ENCODE measurements at places on chromosomes 11 and 22. TPM values are rescaled to one million over a fixed set of nuclear protein-coding genes. Genes with fewer than 3 reads are reported as not detected.

DNA sequence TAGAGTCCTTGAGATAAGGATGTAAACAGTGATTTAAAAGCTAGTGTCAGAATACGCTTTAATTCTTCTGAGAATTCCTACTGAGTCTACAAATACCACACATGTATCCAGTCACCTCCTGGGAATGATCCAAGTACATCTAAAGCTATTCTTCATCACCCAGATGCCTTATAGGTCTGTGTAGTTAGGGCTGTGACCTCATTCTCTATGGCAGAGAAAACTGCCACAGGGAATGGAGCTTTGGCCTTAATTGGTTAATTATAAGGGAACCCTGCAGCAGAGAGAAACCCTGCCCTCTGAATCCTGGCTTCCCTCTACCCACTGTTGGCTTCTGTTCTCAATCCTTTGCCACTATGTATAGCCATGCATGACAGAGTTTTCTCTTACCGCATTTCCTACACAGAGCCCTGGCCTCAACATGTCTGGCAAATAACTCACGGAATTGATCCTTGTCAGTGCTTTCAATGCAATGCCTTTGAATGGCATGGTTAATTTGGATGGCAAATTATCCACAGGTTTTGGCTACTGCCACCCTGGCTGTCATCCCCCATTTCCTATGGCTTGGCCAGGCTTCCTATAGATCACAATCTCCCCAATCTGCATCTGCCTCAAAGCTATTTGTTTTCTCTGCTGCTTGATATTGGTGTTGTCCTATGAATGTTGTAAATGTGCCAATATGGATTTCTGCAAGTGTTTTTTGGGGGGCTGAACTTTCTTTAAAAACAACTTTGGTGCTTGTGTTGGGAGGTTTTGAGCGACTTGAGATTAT, 2.9 kb downstream of the DIXDC1 start:
- no peak overlapping the region for H3K27ac ChIP-seq
- H3K4me1 ChIP-seq = peaks cover 9% of the 10 kb centered on the region
- no peak for DNase-seq
- H3K27me3 ChIP-seq = no peaks in the 10 kb centered on the region
- H3K36me3 ChIP-seq = no peaks in the 10 kb centered on the region

- no peak for DNase-seq
- no peaks in the 10 kb centered on the region for H3K36me3 ChIP-seq
- no peaks in the 10 kb centered on the region for H3K4me1 ChIP-seq
- H3K4me3 ChIP-seq = no peak overlapping the region
- H3K27ac ChIP-seq = no peak overlapping the region
These were observed 23.5 kb upstream of the GRAMD1B start for GRCh38 chr11:123406441-123407129.

DNA sequence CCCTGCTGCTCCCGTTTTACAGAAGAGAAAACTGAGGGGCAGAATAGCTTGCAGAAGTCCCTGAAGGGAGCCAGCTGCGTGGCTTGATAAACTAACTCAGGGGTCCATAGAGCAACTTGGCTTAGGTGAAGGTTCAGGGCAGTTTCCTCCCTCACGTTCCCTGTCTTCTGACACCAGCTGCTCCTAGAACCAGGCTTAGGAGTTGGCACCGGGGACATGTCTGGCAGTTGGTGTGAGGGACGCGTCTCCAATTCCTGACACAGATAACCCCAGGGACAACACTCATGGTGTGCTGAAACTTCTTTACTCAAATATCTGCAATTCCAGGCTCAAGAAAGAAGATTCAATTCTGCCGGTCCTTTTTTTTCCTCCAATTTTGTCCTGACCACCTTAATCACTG, 85.7 kb downstream of the DSCAML1 start:
- no peaks in the 10 kb centered on the region for H3K36me3 ChIP-seq
- no peaks in the 10 kb centered on the region for H3K4me1 ChIP-seq
- H3K27me3 ChIP-seq = no peaks in the 10 kb centered on the region
- no peak for DNase-seq
- H3K4me3 ChIP-seq = no peak overlapping the region
- no peak overlapping the region for H3K27ac ChIP-seq

DNA sequence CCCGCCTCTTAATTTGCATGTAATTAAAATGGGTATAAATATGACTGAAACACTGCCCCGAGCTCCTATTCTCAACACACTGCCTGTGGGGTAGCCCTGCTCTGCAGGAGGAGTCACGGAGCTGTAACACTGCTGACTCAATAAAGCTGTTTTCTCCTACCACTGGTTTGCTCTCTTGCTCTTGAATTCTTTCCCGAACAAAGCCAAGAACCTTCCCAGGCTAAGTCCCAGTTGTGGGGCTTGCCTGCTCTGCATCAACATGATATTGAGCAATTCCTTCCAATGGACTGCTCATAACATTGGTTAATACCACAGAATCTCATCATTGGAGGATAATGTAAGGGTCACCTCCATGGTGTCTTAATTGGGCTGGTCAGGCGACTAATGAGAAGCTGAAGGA, 114.4 kb downstream of the FBXO7 start:
- H3K27me3 ChIP-seq = no peaks in the 10 kb centered on the region
- H3K36me3 ChIP-seq = no peaks in the 10 kb centered on the region
- H3K4me3 ChIP-seq = no peak overlapping the region
- no peak for DNase-seq
- peaks cover 10% of the 10 kb centered on the region for H3K4me1 ChIP-seq
- H3K27ac ChIP-seq = no peak overlapping the region

The IL18 gene
- 0.18 TPM for total RNA-seq

All from SJCRH30 (cell line).